Fibroblast of villous mesenchyme (primary cell): ENCODE measurements at places on chromosomes 5 and 9. TPM values are rescaled to one million over a fixed set of nuclear protein-coding genes. Genes with fewer than 3 reads are reported as not detected.
A peak's percentile ranks its signal among the peaks of the same experiment; 100 is the strongest.

- DNase-seq, result no peak
Measured at GRCh38 chr5:33827018-33827707, 64.6 kb downstream of the ADAMTS12 start.

TNC gene
- total RNA-seq, result 371 and 386 TPM in 2 replicates

- peak; percentile 33 for DNase-seq
Measured at GRCh38 chr9:124754289-124754688, 16.8 kb downstream of the NR6A1 start.

PCDHGC5 gene
- total RNA-seq, result 2.6 TPM in 2 replicates

PDLIM7 gene
- 283 and 383 TPM in 2 replicates for total RNA-seq

CPLANE1 gene
- 31.9 and 39.7 TPM in 2 replicates for total RNA-seq

DNA sequence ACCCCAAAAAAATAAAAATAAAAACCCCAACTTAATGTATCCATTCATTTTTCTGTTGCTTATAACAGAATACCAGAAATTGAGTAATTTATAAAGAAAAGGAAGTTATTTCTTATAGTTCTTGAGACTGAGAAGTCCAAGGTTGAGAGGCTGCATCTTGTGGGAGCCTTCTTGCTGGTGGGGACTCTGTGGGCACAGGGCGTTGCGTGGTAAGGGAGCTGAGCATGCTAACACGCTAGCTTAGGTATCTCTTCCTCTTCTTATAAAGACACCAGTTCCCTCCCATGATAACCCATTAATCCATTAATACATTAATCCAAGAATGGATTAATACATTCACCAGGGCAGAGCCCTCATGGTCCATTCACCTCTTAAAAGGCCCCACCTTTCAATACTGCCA lies 150.9 kb downstream of the ZSWIM6 start:
- no peak for DNase-seq

DNA sequence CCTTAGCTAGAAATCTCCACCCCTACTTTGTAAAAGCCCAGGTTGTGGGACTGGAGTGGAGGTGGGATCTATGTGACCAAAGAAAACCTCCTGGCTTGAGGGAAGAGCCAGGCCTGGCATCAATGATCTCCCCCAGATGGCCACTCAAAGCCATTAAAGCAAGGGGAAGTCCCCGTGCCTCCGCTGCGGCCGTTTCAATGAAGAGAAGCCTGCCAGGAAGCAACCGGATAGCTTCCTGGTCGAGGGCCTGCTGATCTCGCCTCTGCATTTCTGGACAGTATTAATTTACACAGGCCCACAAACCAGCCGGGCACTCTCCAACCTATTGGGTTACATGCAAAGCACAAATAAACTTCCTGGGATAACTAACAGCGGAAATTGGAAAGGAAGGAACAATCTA lies 160.5 kb upstream of the MSX2 start:
- DNase-seq, result peak; percentile 31

GRCh38 chr5:134146651-134147518 lies 29.9 kb downstream of the SKP1 start:
- DNase-seq, result peak; percentile 18

- DNase-seq, result peak; percentile 11
Measured at GRCh38 chr9:126528111-126528510, 85.6 kb upstream of the LMX1B start.

DNA sequence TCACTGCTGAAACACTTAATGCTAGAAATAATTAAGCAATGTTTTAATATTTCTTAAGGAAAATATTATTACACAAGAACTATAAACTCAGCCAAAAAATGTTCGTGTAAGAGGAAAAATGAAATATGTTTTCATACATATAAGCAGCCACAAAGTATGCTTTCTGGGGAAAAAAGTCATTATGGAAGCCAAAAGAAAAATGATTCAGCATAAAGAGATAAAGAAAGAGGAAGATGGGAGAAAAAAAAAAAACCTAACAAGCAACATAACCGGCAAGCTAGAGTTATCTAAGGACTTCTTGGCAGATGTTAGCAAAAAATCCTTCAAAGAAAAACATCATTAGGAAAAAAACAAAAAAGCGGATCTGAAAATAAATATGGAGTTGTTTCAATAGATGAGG lies 179.1 kb downstream of the MUSK start:
- peak; percentile 79 for DNase-seq
